ENCODE measurements at places on chromosomes 2 and 18. TPM values are rescaled to one million over a fixed set of nuclear protein-coding genes. Genes with fewer than 3 reads are reported as not detected.

The CFAP65 gene
- total RNA-seq: 0.23 TPM

- H3K36me3 ChIP-seq: no peaks in the 10 kb centered on the region
- H3K4me1 ChIP-seq: peaks cover 36% of the 10 kb centered on the region
- no peak overlapping the region for H3K4me3 ChIP-seq
- no peak overlapping the region for H3K27ac ChIP-seq
- peak; percentile 32 for DNase-seq
- H3K27me3 ChIP-seq: no peaks in the 10 kb centered on the region
Observed at GRCh38 chr2:197615016-197615652, 60.3 kb downstream of the RFTN2 start.

DNA sequence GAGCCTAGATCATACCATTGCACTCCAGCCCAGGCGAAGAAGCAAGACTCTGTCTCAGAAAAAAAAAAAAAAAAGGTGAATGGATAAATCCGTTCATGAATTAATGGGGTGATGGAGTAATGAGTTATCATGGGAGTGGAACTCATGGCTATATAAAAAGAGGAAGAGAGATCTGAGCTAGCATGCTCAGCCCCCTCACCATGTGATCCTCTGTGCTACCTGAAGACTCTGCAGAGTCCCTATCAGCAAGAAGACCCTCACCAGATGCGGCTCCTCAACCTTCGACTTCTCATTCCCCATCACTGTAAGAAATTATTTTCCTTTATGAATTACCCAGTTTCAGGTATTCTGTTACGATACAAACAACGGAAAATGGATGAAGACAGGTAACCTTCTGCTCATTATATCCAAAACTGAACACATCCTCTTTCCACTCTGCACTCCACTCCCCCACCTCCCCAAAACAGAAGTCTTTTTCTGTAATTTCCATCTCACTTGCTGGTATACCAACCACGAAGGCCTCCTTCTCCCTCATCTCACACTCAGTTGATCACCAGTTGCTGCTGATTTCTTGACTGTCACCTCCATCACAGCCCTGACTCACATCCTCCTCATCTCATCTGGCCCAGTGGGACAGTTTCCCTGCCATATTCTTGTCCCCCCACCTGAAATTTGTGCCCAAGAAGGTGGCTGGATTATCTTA is 8.8 kb downstream of the RETREG2 start:
- H3K4me3 ChIP-seq: no peak overlapping the region
- H3K4me1 ChIP-seq: no peaks in the 10 kb centered on the region
- H3K27me3 ChIP-seq: no peaks in the 10 kb centered on the region
- no peak for DNase-seq
- no peaks in the 10 kb centered on the region for H3K36me3 ChIP-seq

- H3K36me3 ChIP-seq: no peaks in the 10 kb centered on the region
- no peak overlapping the region for H3K4me3 ChIP-seq
- H3K4me1 ChIP-seq: no peaks in the 10 kb centered on the region
- H3K27ac ChIP-seq: no peak overlapping the region
Observed at GRCh38 chr2:86592547-86593230, 29.4 kb upstream of the CHMP3 start.

- H3K36me3 ChIP-seq: peaks cover 34% of the 10 kb centered on the region
- DNase-seq: no peak
- H3K4me3 ChIP-seq: no peak overlapping the region
- no peak overlapping the region for H3K27ac ChIP-seq
- H3K4me1 ChIP-seq: no peaks in the 10 kb centered on the region
Observed at GRCh38 chr2:101879466-101879865, 112.3 kb upstream of the IL1R2 start.

- H3K27ac ChIP-seq: no peak overlapping the region
- 0 out of 2 replicates have a peak, but pooled peaks cover 9% of the 10 kb centered on the region for H3K4me1 ChIP-seq
- no peak for DNase-seq
- peaks cover 60% of the 10 kb centered on the region for H3K27me3 ChIP-seq
Observed at GRCh38 chr2:60840880-60841279, 40.5 kb upstream of the REL start.

- H3K27ac ChIP-seq: no peak overlapping the region
- no peaks in the 10 kb centered on the region for H3K4me1 ChIP-seq
- no peak for DNase-seq
- H3K4me3 ChIP-seq: no peak overlapping the region
- H3K27me3 ChIP-seq: no peaks in the 10 kb centered on the region
Observed at GRCh38 chr2:185373229-185373628, 365.4 kb upstream of the FSIP2 start.

GRCh38 chr2:95052307-95052706 is 26.8 kb downstream of the MAL start:
- DNase-seq: no peak
- H3K4me3 ChIP-seq: no peak overlapping the region
- no peaks in the 10 kb centered on the region for H3K4me1 ChIP-seq
- H3K27ac ChIP-seq: no peak overlapping the region
- no peaks in the 10 kb centered on the region for H3K36me3 ChIP-seq

DNA sequence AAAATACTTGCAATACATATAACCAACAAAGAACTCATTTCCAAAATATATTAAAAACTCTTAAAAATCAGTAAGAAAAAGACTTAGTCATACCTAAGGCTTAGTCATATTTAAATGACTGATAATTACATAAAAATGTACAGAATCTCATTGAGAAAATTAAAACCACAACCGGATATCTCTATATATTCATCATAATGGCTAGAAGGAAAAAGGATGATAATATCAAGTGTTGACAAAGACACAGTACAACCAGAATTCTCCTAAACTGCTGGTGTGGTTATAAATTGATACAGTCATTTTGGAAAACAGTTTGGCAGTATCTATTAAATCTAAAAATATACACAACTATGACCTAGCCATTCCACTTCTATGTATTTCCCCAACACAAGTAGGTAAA is 27.1 kb upstream of the IHH start:
- peaks cover 10% of the 10 kb centered on the region for H3K4me1 ChIP-seq
- H3K27me3 ChIP-seq: no peaks in the 10 kb centered on the region
- H3K27ac ChIP-seq: no peak overlapping the region
- DNase-seq: no peak
- no peak overlapping the region for H3K4me3 ChIP-seq

GRCh38 chr18:63205791-63206252 is 113.7 kb downstream of the BCL2 start:
- no peaks in the 10 kb centered on the region for H3K4me1 ChIP-seq
- no peaks in the 10 kb centered on the region for H3K27me3 ChIP-seq
- H3K27ac ChIP-seq: no peak overlapping the region

GRCh38 chr2:224181534-224182155 is 142.6 kb upstream of the SERPINE2 start:
- no peaks in the 10 kb centered on the region for H3K4me1 ChIP-seq
- H3K27me3 ChIP-seq: no peaks in the 10 kb centered on the region
- no peaks in the 10 kb centered on the region for H3K36me3 ChIP-seq
- DNase-seq: no peak

- peaks cover 6% of the 10 kb centered on the region for H3K4me1 ChIP-seq
- H3K27ac ChIP-seq: no peak overlapping the region
- DNase-seq: no peak
- H3K36me3 ChIP-seq: no peaks in the 10 kb centered on the region
Observed at GRCh38 chr18:79587226-79587741, 92.3 kb upstream of the CTDP1 start.

GRCh38 chr2:157444641-157445040 is 752 bp upstream of the CYTIP start:
- DNase-seq: no peak
- H3K27ac ChIP-seq: no peak overlapping the region
- no peaks in the 10 kb centered on the region for H3K27me3 ChIP-seq
- no peaks in the 10 kb centered on the region for H3K4me1 ChIP-seq

DNA sequence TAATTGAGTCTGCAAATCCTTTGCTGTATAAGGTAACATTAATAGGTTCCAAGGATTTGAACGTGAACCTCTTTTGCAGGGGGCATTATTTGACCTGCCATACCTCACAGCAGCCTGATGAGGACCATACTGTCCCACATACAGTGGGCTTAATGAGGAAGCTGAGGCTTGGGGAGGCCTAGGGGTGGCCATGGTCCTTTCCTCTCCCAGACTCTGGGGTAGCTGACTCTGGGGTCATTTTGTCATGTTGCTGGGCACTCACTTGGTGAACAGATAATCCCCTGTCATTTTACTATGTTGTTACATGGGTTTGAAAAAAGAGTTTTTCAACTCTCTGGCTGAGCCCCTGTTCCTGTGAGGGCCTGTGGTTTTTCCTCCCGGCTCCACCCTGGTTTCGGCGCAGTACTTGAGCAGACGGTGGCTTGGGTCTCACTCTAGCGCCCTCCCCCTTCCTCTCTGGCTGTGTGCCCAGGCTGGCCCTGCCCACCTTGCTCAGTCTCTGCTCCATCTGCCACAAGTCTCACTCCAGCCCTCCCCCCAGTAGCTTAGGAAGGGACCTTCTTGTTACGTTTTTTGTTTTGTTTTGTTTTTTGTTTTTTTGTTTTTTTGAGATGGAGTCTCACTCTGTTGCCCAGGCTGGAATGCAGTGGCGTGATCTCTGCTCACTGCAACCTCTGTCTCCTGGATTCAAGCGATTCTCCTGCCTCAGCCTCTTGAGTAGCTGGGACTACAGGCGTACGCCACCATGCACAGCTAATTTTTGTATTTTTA is 21.0 kb downstream of the INPP4A start:
- H3K4me1 ChIP-seq: peaks cover 20% of the 10 kb centered on the region
- no peak for DNase-seq
- H3K27ac ChIP-seq: peak overlapping the region; percentile 32
- no peaks in the 10 kb centered on the region for H3K36me3 ChIP-seq
- no peak overlapping the region for H3K4me3 ChIP-seq
- H3K27me3 ChIP-seq: no peaks in the 10 kb centered on the region

GRCh38 chr2:178101321-178102079 is 10.7 kb upstream of the RBM45 start:
- H3K27ac ChIP-seq: no peak overlapping the region
- no peaks in the 10 kb centered on the region for H3K4me1 ChIP-seq
- no peaks in the 10 kb centered on the region for H3K27me3 ChIP-seq
- DNase-seq: no peak
- no peak overlapping the region for H3K4me3 ChIP-seq

- no peak overlapping the region for H3K4me3 ChIP-seq
- H3K4me1 ChIP-seq: no peaks in the 10 kb centered on the region
- H3K27me3 ChIP-seq: no peaks in the 10 kb centered on the region
- no peak overlapping the region for H3K27ac ChIP-seq
Observed at GRCh38 chr2:25623361-25623760, 50.0 kb downstream of the DTNB start.

GRCh38 chr18:63161032-63161760 is 158.4 kb downstream of the BCL2 start:
- peaks cover 5% of the 10 kb centered on the region for H3K4me1 ChIP-seq
- DNase-seq: no peak
- H3K27me3 ChIP-seq: no peaks in the 10 kb centered on the region

- H3K4me1 ChIP-seq: no peaks in the 10 kb centered on the region
- DNase-seq: no peak
- H3K27ac ChIP-seq: no peak overlapping the region
- H3K36me3 ChIP-seq: peaks cover 24% of the 10 kb centered on the region
- H3K27me3 ChIP-seq: no peaks in the 10 kb centered on the region
Observed at GRCh38 chr18:51066273-51066672, 36.3 kb downstream of the SMAD4 start.

The RTP5 gene
- total RNA-seq: 0.50 TPM

The RND3 gene
- total RNA-seq: 55.3 TPM

The SGPP2 gene
- not detected for total RNA-seq

DNA sequence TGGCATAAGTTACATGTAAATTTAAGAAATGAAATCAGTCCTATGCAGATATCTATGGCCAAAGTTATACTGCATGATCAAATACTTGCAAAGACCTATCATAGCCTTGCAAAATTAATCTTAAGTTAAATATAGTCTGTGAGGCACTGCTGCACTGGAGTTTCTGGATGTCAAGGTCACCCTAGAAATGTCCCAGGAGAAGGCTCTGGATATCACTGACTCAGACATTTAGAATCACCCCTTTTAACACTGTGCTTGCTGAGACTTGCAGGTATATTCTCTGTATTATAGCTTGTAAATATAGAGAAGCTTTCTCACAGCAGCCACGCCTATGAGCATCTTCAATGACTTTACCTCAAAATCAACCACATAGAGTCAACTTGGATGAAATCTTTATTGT is 51.5 kb downstream of the ETAA1 start:
- no peaks in the 10 kb centered on the region for H3K36me3 ChIP-seq
- H3K4me3 ChIP-seq: no peak overlapping the region
- H3K27ac ChIP-seq: no peak overlapping the region
- H3K27me3 ChIP-seq: no peaks in the 10 kb centered on the region
- H3K4me1 ChIP-seq: no peaks in the 10 kb centered on the region

GRCh38 chr2:67845621-67846369 is 217.0 kb downstream of the C1D start:
- H3K27ac ChIP-seq: no peak overlapping the region
- no peak overlapping the region for H3K4me3 ChIP-seq
- H3K27me3 ChIP-seq: no peaks in the 10 kb centered on the region
- no peak for DNase-seq
- H3K36me3 ChIP-seq: no peaks in the 10 kb centered on the region
- H3K4me1 ChIP-seq: peaks cover 7% of the 10 kb centered on the region

DNA sequence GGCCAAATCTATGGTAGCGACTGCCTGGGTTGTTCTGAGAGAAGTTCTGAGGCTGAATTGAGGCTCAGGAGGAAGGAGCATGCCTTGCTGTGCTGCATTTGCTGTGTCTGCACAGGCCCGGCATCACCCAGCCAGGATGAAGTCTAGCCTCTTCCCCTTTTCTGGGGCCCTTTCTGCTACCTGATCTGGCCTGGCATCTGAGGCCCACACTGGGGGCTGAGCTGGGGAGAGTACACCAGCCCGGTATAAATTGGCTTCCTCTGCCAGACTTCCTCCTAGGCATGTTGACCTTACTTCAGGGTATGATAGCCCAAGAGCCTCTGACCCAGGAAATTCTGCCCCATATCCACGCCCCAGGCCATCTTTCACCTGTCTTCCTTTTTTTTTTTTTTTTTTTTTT is 30.0 kb downstream of the MRPL35 start:
- DNase-seq: no peak
- no peaks in the 10 kb centered on the region for H3K27me3 ChIP-seq
- peaks cover 7% of the 10 kb centered on the region for H3K4me1 ChIP-seq
- no peaks in the 10 kb centered on the region for H3K36me3 ChIP-seq
- H3K27ac ChIP-seq: no peak overlapping the region

DNA sequence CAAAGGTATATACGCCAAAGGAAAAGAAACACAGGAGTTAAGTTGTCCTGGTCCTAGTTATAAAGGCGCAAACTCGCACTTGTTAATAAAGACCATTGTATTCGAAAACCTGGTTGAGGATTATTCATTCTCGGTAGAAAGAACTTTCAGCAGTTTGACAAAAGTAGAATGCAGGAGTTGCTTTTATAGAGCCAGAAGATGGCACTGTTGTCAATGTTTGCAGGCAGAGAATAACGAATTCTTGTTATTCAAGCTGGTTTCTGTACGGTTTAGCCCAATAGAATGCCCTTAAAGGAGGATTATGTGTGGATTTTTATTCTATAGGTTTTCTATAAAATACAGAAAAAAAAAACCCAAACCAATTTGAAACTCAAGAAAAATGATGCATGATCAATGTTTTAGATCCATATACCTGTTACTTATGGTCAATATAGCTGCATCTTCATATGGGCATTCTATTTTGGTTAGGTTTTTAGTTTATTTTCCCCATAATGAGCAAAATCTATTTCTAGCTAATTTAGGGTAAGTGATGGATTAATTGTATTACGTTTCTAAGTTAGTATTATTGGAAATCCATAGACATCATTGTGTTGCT is 510.3 kb downstream of the PLCL1 start:
- peak; percentile 75 for DNase-seq
- peaks cover 19% of the 10 kb centered on the region for H3K4me1 ChIP-seq
- no peaks in the 10 kb centered on the region for H3K27me3 ChIP-seq

- H3K4me1 ChIP-seq: no peaks in the 10 kb centered on the region
- no peak for DNase-seq
- H3K27me3 ChIP-seq: no peaks in the 10 kb centered on the region
- H3K36me3 ChIP-seq: no peaks in the 10 kb centered on the region
- no peak overlapping the region for H3K27ac ChIP-seq
- H3K4me3 ChIP-seq: no peak overlapping the region
Observed at GRCh38 chr2:51981783-51982182, 949.9 kb upstream of the NRXN1 start.
